ENCODE measurements at places on chromosomes 5 and 9.

DNA sequence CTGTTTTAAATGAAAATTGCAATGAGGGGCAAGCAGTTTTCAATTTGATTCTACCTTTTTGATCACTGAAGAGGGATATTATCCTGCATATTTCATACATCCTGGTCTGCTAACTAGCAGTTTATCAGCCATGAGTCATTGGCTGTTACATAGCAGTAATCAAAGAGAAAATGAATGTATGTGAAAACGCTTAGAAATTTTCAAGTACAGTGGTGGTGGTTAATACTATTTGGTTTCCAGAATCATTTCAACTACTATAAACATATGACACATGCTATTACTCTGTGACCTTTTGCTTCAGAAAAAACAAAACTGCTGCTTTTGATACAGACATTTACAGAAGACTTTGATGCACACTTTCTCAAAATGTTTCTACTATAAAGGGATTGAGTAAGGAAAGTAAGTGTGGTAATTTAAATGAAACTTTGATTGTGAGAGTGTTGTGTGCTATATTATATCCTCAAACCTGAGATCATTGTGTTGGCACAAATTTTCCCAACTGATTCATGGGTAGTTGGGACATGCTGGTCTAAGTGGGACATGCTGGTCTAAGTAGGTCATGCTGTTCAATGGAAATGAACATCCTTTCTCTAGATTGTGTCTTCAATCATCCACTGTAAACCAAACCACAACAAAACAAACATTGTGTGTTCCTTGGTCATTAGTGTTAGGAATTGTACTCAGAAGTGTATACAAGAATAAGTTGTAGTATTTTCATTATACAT is 5.1 kb downstream of the RNF14 start:
- DNase-seq: no peak

- no peak for DNase-seq
Measured at GRCh38 chr5:93018461-93018860, 562.6 kb downstream of the NR2F1-AS1 start.

GRCh38 chr5:94784536-94785505 is 166.4 kb downstream of the SLF1 start:
- no peak for DNase-seq

GRCh38 chr5:63743096-63743798 is 219.0 kb downstream of the HTR1A start:
- no peak for DNase-seq

DNA sequence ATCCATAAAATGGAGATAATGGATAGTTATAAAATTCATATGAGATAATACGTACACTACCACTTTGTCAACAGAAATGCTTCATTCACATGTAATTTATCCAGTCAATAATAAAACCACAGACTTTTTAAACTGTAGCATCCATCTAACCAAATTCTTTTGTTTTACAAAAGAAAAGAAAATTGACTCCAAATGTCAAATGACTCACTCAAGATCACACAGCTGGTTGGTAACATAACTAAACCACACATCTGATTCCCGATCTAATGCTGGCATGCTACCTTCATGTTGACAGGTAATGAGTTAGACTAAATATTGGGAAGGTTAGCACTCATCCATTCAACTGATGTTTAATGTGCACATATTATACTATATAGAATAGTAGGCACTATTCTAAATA is 4.9 kb downstream of the FRMD3 start:
- no peak for DNase-seq

DNA sequence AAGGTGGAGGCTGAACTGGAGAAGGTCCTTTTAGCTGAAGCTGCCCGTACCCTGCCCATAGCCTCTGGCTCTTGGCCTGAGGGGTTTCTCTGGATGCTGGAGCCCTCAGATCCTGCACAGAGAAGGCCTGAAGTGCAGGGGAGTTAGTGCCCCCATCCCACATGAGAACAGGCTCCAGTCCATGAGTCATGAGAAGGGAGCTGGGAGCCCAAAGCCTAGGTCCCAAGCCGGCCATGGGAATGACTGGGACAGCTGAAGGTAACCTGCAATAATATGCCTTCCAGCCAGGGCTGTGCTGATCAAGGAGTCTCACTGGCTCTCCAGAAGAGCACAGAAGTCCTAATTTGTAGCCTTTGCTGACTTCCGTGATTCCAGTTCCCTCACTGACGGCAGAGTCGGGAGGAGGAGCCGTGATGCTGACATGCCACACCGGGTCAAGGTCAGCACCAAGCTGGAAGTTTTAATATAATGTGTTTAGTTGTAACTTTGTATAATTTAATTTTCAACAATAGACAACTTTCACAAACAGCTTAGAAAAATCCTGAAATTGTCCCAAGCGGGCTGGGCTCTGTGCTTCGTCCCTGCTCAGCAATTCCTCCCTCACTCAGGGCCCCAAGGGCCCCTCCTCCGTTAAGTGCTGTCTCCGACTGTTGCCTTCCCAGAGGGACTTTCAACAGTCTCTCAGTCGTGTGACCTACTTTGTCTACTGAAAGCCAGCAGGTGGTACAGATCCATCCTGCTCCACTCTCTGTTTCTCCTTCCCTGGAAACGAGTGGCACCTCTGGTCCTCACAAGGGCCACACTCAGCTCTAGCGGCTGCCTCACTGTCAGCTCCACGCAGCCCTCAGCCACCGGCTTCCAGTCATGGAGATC is 387.8 kb downstream of the GADD45G start:
- no peak for DNase-seq

DNA sequence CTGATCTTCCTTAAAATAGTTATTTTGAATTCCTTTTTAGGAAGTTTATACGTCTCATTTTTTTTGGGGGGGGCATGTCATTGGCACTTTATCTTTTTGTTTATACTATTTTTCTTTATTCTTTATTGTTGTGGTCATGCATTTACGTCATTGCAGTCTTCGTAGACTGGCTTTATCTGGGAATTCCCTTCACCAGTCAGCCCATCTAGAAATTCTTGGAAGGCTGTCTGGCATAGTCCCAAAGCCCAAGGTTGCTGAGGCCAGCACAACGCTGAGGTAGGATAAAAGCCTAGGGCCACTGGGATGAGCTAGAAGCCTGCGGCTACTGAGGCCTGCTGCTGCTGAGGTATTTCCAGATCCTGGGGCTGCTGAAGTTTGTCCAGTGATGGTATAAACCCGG is 121.5 kb downstream of the ISOC1 start:
- no peak for DNase-seq

GRCh38 chr9:98911042-98911441 is 32.7 kb upstream of the COL15A1 start:
- DNase-seq: no peak

DNA sequence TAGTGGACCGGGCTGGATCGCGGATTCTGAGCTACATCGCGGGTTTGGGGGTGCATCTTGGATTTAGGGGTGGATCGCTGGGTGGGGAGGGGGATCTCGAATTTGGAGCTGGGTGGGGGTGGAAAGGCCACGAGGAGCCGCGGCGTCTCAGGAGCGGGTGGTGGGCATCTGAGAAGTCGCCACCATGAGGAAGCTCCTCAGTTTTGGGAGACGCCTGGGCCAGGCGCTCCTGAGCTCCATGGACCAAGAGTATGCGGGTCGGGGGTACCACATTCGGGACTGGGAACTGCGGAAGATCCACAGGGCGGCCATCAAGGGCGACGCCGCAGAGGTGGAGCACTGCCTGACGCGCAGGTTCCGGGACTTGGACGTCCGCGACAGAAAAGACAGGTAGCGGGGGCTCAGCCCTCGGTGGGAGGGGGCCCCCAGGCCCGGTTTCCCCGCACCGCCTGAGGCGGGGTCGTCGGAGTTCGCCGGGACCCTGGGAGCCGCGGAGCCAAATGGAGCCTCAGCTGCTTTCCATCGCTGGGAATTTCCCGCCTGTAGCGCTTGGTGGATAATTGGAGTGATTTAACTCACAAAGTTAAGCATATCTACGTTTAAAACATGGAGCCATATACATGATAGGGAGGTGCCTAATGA is 376 bp downstream of the ANKRD18B start:
- no peak for DNase-seq

DNA sequence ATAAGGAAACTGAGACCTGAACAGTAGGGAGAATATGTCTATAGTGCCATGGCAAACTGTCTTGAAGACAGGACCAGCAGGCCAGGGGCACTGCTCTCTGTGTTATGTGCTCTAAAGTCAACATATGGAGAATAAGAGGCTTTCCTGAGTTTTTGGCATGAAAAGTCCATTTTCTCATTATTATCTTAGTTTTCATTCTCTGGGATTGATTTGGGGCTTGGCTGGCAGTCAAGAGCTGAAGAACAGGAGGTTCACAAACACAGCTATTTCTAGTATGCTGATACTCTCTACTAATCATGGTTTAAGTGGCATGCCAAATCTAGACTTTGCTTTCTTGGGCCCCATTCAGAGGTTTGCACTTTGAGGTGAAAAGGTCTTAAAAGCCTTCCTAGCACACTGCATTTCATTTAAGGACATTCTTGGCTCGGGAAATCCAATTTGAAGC is 404.4 kb downstream of the ZNF608 start:
- no peak for DNase-seq

DNA sequence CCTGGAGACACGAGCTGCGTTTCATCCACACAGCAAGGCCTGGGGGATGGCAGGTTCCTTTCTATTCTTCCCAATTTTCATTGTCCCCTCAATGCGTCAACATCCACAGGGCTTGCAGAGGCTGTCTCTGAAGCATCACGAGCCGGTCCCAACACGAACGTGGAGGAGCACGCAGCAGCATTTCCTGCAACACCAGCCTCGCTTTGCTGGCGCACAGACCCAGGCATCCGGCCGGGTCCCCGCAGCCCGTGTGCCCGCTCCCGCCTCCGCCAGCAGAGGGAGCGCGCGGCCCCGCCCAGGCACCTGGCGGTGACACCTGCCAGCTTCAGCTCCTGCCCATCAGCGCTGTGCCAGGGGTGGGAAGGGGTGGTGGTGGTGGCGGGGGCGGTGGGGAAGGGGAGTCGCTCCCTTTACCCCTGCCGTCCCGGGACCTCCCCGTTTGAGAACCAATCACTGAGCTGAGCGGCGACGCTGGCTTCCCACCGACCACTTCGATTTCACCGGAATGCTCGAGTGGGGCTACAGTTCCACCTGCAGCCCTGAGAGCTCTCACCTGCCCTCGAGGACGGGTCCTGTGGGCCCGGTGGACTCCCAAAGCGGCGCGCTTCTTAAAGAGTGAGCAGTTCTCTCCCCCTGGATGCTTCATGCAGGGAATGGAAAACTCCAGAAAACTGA is 464.5 kb downstream of the ICE1 start:
- DNase-seq: peak; percentile 20

- DNase-seq: no peak
Measured at GRCh38 chr5:3736926-3737325, 141.3 kb downstream of the IRX1 start.

DNA sequence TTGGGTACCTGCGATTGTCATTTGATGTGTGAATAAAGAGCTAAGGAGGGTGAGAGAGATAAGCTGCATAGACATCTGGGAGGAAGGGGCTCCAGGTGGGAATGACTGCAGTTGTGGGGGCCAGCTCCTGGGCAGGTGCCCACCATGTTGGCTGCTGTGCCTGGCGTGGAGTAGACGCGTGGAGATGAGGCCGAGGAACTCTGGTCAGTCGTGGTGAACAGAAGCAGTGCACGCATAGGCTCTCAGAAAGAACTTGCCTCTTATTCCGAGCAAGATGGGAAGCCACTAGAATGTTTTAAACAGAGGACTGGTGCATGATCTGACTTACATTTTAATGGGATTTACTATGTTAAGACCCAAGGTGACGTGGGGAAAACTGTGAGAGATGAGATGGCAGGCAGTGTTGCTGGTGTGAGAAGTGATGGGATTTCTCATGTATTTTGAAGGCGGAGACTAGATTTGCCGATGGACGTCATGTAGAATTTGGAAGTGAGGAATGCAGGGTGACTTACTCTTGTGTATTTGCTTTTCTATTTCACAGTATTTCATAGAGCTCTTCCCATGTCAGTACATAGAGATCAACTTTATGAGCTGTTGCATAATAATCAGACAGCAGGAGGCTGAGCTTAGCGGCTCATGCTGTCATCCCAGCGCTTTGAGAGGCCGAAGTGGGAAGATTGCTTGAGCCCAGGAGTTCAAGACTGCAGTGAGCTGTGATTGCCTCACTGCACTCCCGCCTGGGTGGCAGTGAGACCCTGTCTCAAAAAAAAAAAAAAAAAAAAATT is 71.1 kb downstream of the EHMT1 start:
- DNase-seq: no peak

DNA sequence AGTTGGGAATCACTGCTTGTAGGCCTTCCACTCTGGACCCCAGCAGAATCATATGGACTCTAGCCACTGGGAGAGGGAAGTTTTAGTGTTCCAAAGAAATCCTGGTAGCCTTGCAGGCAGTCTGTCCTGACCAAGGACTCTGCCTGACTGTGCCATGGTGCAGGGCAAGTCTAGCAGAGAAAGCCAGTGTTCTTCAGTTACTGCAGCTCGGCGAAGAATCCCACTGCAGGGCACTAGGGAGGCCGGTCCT is 20.3 kb upstream of the MATR3 start:
- DNase-seq: no peak

GRCh38 chr9:73213300-73213699 is 61.6 kb downstream of the ANXA1 start:
- DNase-seq: no peak

DNA sequence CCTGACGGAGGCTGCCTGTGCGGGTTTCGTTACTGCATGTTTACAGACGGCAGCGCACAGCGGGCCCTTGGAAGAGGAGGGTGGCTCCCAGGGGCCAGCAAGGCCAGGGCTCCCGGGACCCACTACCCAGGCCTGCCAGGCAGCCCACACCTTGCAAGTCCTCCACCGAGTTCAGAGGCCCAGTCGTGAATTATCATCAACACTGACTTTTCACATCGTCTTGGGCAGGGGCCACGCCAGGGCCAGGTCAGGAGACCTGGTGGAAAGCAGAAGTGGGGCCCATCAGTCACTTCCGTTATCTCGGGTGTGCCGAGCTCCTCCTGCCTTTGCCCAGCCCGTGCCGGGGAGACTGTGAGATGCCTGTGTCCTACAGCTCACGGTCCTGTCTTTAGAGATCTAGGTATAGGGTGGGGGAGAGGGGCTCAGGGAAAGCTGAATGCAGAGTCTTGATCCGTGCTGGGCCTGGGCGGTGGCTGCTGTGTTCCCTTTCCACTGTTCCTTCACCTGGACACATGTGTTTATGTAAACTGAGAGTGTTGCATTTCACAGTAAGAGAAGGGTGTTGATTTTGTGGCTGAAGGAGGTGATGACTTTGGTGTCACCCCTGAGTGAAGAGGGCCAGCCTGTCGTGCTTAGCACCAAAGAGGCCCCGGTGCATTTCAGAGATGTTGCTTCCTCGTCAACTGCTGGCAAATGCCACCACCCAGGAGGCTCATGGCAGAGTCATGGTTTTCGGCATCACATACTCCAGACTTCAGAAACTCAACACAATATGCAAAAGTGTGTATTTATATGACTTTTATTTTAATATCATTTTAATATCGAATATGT is 175.2 kb downstream of the GAPVD1 start:
- DNase-seq: no peak

- DNase-seq: no peak
Measured at GRCh38 chr5:57503433-57503832, 20.8 kb upstream of the ACTBL2 start.
